ENCODE measurements at places on chromosomes 5 and 9.

DNA sequence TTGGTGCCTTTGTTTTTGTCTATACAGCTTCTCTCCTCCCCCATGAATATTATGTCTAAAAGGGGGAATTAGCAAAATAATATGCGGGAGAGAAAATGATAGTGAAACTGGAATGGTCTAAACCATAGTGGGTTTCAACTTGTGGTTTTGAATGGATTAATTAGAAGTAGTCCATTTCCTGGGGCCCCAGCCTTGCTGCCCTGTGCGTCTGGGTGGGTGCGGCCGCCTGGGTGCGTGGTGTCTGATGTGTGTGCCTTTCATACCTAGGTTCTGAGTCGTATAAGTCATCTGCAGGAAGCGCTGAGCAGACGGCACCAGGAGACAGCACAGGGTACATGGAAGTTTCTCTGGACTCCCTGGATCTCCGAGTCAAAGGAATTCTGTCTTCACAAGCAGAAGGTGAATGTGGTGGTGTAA is 120.0 kb upstream of the CACNA1B start:
- no peak for DNase-seq

- no peak for DNase-seq
These were observed 285.6 kb downstream of the ARHGAP26 start for GRCh38 chr5:143055596-143056338.

DNA sequence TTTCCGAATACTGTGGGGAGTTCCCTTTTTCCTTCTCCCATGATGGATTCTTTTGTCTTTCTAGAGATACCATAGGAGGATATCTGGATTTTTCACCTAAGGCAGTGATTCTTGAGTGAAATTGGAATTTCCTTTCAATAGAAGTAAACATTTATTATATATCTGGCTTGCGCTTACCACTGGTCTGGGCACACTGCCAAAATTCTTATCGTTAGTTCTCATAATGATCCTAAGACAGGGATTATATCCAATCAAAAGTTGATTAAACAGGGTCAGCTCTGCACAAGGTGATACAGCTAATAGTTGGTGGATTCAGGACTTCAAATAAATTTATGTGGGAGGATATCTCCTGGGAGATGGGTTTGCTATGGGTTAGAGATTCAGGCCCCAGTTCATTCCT is 9.6 kb downstream of the TLE4 start:
- DNase-seq = no peak

DNA sequence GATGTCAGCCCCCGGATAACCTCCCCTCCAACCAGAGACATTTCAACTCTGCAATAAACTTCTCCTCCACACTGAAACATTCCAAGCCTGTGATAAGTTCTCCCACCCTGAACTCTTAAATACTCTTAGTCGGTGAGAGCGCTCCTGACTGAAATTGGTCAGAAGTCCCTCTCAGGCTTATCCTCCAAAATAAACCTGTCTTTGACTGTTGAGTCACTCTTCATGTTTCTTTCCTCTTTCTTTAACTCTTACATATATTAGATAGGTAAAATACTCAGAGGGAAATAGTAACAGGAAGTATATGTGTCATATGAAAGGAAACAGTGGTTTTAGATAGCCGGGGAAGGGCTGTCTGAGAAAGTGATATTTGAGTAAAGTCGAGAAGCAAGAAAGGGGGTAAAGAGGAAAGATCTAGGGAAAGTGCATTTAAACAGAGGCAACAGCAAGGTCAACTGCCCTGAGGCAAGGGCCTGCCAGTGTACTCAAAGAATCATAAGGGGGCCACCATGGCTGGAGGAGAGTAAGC is 11.0 kb upstream of the FAM81B start:
- DNase-seq = no peak

DNA sequence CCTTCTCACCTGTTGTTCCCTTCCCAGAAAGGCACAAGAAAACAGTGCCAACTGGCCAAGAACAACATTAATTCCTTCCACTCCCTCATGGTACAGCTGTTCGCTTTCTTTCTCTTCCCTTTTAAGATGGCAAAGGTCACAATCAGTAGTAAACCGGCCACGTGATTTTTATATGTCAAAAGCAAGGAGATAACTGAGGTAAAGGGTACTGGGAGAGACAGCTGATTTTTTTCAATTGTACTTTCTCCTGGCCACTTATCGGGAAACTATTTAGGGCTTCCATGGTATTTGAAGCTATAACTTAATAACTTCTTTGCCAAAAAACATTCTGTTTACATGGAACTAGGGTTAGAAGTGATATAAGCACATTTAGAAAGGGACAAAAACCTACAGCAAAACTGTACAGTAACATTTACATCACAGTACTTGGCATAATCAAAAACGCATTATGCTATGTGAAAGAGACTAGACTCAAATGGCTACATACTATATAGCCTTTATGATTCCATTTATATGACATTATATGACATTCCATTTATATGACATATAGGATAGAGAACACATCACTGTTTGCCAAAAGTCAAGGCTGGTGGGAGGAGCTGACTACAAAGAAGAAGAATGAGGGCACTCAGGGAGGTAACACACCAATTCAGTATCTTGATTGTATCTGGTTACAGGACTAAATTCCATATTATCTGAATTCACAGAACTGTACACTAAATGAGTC is 24.8 kb downstream of the PLPP1 start:
- no peak for DNase-seq

- no peak for DNase-seq
These were observed 1.7 kb upstream of the ZSWIM6 start for GRCh38 chr5:61330341-61330844.

All from forelimb muscle (tissue), 1 donor.